ENCODE measurements at places on chromosomes 12 and 14.

DNA sequence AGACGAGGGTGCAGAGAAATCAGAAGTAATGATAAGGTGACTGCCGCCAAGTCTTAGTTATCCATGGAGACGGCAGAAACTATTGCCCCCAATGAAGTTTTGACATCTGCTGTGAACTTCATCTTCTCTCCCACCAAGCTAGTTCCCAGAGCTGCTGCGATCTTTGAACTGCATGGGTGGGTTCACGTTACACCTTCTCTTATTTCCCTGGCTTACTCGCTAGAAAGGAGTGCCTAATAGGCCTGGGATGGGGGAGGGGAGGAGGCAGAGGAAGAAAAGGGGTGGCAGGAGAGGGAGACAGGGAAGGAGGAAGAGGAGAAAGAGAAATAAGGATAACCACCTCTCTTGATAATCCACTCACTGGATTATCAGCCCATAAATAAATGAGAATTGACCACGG, 157.1 kb downstream of the NTF3 start:
- no peak for DNase-seq

DNA sequence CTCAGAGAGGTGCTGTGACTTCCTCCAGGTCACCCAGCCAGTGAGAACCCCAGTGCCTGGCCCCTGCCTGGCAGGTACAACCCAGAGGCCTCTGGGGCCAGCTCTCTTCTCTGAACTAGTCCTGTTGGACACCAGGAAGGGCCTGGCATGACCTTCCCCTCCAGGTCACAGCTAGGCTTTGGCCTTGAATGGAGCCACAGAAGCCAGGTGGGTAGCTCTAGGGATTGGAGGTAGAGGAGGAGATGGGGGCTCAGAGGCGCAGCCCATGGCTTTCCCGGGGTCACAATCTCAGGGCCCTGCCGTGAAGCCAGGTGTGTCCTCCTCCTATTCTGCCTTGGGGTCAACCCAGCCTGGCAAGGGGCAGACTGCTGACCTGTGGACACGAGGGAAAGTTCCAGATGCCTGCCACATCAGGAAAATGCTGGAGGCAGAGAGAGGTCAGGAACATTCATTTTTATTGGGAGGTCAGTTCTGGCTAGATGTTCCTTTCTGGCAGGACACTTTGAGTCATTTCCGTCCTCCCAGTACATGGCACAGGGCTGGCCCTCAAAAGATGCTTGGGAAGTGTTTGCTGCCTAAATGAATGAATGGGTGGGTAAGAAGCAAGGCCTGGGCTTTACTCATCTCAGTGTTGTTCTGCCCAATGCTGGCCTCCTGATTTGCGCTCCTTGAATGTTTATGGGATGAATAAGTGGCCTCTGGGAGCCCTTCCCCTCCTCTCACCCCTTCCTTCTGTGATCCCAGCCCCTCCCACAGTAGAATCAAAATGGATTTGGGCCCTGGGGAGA, 25.4 kb downstream of the FAM222A start:
- no peak for DNase-seq

GRCh38 chr14:71193663-71194062, 286.4 kb downstream of the PCNX1 start:
- no peak for DNase-seq

- peak; percentile 77 for DNase-seq
Observed at GRCh38 chr14:61662437-61663311, 32.6 kb upstream of the HIF1A start.

GRCh38 chr12:2605301-2605700, 189.5 kb upstream of the FKBP4 start:
- no peak for DNase-seq

DNA sequence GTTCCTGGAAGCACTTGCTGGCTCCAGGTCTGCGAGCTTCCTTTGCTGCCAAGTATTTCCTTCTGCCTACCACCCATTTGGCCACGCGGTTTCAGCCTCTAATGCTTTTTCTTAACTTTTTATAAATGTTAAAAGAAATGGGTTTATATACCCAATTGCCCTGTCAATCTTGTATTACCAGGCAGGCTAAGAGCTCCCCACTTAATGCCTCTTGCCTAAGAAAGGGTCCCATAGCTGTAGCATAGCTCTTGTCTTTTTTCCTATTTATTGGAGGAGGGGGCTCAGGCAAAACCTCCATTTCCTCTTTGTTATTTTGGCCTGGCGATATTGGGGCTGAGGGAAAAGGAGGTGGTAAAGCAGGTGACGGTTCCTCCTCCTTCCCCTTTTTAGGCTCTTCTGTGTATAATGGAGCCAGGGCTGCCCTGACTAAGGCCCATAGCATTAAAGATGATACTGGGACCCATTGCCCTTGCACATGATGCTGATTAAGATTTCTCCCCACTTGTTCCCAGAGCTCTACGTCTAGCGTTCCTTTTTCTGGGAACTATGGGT, 21.6 kb upstream of the BLTP3B start:
- DNase-seq, result no peak

DNA sequence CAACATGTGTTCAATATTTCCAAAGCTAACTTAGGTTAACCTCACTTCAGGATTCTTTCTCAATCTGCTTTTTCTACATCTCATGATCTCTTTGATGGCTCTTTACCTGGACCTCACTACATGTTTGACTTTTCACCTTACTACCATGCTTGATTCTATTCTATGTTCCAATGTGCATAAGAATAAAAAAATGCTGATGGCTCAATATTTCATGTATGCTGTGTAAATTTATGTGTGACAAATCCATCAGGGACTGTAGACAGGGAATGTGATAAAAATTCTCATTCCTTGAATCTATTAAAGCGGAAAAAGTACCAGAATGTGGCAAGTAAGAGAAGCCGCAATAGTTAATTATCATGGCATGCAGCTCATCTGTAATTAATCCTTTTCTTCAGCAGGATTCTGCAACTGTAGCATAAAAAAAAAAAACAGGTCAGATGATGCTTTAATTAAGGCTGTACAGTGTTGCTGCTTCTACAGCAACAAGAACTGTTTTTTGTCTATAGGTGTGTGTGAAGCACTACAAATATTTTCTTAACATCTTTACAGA, 276.9 kb upstream of the PRKD1 start:
- DNase-seq, result no peak

- no peak for DNase-seq
Observed at GRCh38 chr12:116434155-116435011, 124.8 kb upstream of the MAP1LC3B2 start.

- DNase-seq, result no peak
Observed at GRCh38 chr12:81835783-81836182, 76.6 kb upstream of the PPFIA2 start.

GRCh38 chr14:61839507-61839906, 77.3 kb downstream of the SNAPC1 start:
- no peak for DNase-seq
